ENCODE measurements at places on chromosomes 16 and 17.

GRCh38 chr17:64218066-64218465 lies 45.0 kb downstream of the TEX2 start:
- no peak for DNase-seq

GRCh38 chr17:74712756-74713155 lies at the start of gene CD300LF:
Gene CD300LF (minus strand): TSS chr17:74712923. CDS start chr17:74712866, 57 bp downstream.
- DNase-seq: no peak

DNA sequence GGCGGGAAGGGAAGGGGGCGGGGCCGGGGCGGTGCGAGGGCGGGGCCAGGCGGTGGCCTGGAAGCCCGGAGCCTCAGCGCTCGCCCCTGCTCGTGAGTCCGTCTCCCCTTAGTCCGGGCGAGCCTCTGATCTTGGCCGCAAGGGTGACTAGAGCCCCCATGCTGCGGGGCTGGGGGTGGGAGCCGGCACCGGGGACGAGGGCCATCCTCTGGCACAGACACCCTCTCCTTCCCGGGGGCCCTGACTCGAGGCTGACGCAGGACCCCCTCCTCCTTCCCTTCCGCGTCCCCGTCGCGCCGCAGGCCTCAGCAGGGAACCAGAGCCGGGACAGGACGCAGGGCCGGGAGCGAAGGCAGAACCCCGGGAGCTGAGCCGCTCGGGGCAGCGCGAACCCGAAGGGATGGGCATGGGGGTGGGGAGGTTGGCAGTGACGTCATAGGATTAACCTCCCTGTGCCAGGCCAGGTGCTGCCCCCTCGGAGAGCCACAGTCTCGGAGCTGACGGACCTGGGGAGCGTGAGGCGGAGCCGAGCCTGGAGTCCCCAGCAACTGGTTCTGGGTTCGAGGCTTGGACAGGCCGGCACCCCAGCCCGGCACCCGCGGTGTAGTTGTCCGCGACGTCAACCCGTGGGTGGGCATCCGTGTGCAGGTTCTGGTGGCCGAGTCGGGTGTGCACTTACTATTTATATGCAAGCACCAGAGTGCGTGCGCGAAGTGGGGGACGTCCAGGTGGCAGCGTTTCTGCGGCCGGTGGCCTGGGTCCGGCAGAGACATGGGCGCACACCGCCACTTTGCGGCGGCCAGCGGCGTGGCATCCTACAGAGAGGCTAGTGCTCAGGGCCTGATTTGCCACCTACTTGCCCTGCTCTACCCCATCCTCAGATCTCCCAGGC lies 503 bp upstream of the PLCD3 start:
- DNase-seq: peak; percentile 94

DNA sequence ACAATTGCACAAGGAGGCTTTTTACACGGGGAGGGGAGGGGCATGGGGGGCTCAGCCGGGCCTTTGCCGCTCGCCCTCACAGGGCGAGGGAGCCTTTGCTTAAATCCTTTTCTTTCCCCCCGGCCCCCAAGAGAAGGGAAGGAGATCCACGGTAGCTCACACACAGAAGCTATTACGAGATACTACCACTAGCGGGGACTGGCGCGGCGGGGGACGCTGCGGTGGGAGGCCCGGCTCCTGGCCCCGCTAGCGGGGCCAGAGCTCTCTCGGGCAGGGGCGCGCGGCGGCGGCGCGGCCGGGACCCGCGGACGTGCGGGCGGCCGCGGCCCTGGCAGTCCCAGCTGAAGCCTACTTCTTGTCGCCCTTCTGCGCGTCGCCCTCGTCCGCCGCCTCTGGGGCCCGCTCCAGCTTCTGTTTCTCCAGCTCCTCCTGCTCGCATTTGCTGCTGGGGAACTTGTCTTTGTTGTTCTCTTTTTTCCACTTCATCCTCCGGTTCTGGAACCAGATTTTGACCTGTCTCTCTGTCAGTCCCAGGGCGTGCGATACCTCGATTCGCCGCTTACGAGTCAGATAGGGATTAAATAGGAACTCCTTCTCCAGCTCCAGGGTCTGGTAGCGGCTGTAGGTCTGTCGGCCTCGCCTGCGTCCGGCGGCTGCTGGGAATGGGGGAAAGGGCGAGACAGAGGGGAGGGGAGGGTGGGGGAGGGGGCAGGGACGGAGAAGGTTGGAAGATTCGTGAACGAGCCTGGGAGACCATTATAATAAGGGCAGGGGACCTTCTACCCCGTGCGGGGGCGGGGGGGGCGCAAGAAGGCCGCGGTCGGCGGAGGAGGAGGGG lies 2.0 kb downstream of the HOXB8 start:
- DNase-seq: peak; percentile 87

- peak; percentile 48 for DNase-seq
Measured at GRCh38 chr17:71032746-71033273, 863.5 kb downstream of the KCNJ2 start.

GRCh38 chr16:87539113-87539512 lies 46.3 kb upstream of the ZCCHC14 start:
- DNase-seq: no peak

- DNase-seq: no peak
Measured at GRCh38 chr17:28194382-28194781, 124.6 kb upstream of the TMEM97 start.

- DNase-seq: no peak
Measured at GRCh38 chr16:89748921-89749320, 27.6 kb downstream of the ZNF276 start.

GRCh38 chr17:74769266-74769855 lies 6.8 kb downstream of the NAT9 start:
- no peak for DNase-seq

GRCh38 chr16:3388325-3388724 lies 12.5 kb downstream of the ZSCAN32 start:
- DNase-seq: no peak

DNA sequence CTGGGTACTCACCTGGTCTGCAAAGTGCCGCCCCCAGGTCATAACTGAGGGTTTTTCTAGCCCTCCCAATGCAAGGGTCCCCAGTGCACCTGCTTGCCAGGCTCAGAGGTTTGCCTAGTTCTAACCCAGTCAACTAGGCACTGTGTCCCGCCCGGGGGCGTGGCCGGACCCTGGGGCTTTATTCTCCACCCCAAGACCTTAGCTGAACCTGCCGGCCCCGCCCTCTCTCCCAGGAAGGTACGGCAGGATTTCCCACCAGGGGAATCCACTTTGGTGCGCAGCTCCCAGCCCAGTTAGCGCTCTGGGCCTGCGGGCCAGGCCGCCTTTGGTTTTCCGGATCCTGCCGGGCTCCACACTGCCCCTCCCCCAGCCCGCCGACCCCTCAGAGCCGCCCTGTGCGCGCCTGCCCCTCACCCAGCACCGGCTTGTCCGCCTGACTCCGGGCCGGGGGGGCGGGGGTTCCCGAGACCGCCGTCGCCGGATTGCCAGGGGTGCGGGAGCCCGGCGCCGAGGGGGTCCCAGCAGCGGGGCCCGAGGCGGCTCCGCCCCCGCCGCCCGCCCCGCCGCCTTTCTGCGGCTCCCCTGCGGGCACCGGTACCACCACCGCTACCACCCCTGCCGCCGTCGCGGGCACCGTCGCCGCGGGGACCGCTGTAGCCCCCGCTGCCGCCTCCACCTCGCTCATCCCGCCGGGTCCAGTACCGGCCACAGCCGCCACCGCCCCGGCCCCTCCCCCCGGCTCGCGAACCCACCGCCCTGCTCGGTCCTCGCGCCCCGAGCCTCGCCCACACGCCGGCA lies 424 bp downstream of the YBX2 start:
- peak; percentile 95 for DNase-seq

- peak; percentile 99 for DNase-seq
Measured at GRCh38 chr17:79082311-79083190, 7.9 kb downstream of the ENGASE start.

DNA sequence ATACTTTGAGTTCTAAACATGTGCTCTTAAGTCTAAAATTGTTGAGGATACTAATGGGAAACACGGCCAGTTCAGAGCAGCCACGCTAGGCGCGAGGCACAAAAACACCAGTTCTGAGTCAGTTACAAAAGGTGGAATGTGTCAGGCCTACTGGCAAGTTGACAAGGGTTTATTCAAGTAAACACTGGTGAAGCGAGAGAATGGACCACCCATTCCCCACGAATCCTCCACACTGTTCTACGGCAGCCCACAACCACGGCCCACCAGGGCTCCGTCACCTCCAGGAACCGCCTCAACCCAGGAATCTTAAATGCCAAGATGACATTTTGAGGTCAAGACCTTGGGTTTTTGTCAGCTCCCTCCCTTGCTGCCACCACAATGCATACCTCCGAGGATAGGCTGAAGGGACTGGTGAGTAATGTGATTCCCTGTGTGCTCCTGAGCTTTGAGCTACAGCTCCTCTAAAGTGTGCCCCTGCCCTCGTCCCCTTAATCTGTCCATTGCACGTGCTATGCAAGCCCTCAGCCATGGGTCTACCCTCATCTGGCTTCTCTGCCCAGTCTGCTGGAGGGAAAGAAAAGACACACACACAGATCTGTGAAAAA lies 28.5 kb upstream of the TRAP1 start:
- no peak for DNase-seq

DNA sequence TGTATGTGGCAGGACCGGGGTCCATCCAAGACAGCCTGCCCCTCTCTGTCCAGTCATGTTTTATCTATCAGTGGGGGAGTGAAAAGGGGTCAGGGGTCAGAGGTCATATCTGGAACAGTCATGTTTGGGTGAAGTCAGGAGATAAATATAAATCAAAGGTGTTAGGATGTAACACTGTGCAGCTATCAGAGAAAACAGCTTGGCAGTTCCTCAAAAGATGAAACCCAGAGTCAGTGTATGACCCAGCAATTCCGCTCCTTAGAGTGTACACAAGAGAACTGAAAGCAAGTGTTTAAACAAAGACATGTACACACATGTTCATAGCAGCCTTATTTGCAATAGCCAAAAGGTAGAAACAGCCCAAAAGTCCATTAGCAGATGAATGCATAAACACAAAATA lies 361.3 kb downstream of the FOXL1 start:
- no peak for DNase-seq

GRCh38 chr17:77288115-77288619 lies 147.4 kb downstream of the SEC14L1 start:
- peak; percentile 65 for DNase-seq

DNA sequence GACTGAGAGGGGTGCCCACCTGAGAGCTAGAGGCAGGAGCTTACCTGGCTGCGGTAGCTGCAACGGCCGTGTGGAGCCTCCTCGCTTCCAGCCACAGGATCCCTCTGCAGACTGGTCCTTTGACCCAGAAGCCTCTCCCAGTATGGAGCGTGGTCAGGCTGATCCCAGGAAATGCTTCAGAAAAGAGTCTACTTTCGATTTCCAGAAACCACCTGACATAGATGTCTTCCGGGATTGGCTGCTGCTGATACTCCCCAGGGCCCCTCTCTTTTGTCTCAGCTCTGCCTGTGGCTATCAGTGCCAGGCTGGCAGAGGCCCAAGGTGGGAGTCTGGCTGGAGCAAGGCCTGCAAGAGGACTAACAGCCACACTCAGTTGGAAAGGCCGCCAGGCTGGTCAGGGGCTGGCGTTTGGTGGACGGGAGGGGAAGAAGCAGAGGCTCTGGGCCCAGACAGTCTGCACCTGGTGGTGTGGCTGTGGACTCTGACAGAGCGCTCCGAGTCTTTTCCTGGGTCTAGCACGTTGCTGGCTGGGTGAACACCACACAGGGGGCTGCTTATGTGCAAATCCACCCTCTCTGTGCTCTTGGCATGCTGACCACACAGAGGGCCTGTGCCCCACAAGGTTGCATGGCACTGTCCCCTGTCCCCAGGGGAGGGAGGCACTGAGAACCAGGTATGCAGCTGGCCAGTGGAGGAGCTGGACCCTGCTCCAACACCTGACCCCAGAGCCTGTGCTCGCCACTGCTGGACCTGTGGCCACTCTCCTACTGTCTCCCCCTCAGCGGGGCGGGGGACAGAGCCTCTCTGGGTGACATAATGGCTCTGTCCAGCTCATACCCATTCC lies at the start of gene LGALS3BP:
Gene LGALS3BP (minus strand): TSS at position 144 of the 844 bp plus-strand sequence. CDS start 2,732 bp downstream, outside the sequence.
- peak; percentile 95 for DNase-seq

DNA sequence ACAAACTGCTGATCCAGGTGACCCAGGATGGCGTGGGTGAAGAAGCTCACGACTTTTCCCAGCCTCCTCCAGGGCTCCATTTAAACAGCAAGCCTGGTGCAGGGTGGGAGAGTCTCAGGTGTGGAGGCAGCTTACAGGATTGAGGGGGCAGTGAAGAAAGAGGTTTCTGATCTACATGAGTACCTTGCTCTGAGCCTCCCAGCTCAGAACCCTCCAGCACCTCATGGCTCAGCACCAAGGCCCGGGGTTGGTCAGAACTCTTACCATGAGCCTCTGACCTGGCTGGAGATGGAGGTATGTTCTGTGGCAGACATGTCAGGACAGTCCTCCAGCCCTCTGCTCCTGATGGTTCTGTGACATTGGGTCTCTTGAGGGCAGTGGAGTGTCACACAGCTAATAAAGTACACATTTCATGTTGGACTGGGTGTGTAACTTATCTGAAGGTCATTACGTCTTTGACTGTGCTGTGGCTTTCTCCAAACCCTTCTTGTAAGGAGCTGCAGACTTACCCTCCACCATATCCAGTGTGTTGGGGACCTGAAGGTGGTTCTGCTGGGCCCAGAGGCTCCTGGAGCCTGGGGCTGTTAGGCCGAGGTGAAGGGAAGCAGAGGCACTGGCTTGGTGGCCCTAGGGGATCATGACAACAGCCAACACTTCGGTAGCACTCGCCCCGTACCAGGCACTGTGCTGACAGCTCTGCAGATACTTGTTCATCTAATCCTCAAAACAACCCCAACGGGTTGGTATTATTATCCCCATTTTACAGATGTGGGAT lies 3.8 kb upstream of the DCAF7 start:
- no peak for DNase-seq

DNA sequence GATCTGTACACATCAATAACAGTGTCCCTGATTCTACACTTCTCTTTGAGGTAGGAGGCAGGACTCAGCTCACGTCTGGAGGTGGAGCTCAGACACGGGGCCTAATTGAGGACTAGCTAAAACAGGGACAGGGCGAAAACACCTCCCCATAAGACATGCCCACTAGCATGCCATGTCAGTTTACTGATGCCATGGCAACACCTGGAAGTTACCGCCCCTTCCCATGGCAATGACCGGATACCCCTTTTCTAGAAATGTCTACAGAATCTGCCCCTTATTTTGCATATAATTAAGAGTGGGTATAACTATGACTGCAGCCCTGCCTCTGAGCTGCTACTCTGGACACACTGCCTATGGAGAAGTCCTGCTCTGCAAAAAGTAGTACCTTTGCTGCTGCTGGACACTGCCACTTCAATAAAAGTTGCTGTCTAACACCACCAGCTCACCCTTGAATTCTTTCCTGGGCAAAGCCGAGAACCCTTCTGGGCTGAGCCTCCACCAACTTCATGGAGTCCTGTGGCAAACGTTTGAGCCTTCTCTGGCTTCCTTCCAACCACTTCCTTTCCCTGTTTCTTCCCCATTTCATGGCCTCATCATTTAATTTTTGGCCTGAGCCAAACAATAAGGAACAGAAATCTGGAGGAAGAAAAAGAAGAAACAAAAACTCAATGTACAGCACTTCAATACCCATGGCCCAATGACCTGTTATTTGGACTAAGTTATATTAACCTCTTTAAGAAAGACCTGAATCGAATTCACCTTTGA lies 21.0 kb downstream of the PHB1 start:
- DNase-seq: no peak

DNA sequence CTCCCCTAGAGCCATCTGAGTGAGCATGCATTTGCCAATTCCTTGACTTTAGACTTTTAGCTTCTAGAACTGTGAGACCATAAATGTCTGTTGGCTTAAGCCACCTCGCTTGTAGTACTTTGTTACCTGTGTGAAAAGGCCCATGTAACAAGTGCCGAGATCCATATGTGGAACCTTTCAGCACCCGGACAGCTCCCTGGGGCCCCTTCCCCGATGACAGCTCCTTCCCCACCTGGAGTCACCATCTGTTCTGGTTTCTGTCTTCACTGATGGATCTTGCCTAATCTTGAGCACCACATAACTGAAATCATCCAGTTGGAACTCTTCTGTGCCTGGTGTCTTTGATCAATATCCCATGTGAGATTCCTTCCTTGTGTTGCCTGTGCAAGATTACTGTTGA lies 78.9 kb upstream of the EEF2KMT start:
- peak; percentile 61 for DNase-seq
